Activated CD4-positive, alpha-beta T cell treated with anti-CD3 and anti-CD28 coated beads, Interleukin-10, Interleukin-2, amounts not matched to agents 100 ng/mL and 50 ng/mL, durations not matched to agents 16 hours and 8 hours (primary cell): ENCODE measurements at places on chromosomes 2 and 18.

DNA sequence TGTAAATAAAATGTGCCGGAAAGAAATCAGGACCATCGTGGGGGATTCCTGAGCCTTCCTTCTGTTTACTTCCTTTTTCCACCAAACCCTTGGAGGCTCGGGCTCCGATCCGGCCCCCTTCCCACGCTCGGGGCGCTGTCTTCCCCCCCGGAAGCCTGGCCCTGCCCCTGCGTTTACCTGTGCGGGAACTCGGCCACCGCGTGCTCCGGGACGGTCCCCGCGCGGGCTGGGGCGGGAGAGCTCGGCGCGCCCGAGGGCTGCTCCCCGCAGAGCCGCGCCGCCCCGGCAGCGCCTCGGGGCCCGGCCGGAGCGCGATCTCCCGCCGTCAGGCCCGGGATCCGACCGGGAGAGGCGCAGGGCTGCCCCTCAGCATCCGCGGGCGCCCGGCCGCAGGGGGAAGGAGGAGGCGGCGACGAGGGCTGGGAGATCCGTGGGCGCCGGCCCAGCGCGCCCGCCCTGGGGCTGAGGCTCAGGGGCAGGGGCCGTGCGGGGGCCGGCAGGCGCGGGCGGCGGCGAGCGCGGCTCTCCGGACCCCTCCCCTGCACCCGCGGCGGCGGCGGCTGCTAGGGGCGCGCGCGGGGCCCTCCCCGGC, 435 bp downstream of the ADCY3 start:
- peak; percentile 24 for DNase-seq

DNA sequence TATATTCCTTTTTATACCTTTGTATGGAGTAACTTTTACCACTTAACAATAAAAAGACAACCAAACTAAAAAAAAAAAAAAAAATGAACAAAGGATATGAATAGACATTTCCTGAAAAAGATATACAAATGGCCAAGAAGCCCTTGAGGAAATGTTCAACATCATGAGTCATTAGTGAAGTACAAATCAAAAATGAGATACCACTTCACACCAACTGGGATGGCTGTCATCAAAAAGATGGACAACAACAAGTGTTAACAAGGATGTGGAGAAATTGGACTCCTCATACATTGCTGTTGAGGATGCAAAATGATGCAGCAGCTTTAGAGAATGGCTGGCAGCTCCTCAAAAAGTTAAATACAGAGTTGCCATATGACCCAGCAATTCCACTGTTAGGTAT, 22.6 kb upstream of the SCYGR2 start:
- no peak for DNase-seq

DNA sequence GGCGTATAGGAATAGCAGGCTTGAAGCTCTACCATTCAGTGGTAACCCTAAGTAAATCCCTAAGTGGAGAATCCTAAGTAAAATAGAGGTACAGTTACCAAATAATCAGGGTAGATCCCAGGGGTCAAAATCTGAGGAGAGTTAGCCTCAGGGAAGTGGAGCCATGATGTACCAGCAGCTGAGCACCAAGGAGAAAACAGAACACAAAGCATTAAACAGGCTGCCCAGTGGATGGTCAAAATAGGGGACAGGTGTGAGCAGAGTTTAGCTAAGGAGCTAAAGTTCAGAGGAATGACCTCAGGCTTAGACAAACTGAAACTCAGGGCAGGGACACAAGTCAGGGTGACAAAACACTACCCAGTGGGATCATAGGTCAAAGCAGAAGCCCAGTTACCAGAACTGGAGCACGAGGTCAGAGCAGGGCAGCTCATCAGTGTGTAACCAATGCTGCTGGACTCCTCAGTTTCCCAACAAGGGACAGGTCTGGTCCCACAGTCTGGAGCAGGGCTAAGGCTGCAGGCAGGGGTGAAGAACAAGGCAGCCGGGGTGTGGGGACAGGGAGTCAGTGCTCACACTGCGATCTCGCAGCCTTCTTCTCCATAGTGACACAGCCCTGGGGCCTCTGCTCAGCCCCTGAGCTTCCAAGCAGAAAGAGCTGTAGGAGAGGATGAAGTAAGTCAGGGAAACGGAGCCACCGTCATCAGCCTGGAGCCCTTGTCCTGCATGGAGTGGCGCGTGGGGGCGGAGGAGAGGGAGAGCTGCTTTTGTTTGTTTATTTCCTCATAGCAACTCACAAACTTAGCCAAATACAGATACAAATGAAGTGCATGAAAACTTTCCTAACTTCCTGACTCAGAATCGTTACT, 264.0 kb downstream of the MREG start:
- DNase-seq: no peak

DNA sequence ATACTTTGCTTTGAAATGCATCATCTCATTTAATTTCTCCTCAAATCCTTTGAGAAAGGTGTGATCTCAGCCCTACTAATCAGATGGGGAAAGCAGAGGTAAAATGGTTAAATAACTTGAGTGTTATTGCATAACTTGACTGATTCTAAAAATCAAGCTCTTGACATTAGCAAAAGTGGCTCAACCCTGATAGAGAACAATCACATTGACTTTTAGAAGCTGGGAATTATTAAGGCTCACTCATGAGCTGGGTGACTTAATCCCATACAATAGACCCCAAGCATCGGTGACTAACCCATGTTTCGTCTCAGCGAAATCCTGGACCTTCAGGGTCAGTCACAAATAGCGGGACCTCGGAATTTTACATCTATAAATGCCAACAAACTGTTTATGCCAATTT, 378.9 kb downstream of the NBAS start:
- DNase-seq: no peak

DNA sequence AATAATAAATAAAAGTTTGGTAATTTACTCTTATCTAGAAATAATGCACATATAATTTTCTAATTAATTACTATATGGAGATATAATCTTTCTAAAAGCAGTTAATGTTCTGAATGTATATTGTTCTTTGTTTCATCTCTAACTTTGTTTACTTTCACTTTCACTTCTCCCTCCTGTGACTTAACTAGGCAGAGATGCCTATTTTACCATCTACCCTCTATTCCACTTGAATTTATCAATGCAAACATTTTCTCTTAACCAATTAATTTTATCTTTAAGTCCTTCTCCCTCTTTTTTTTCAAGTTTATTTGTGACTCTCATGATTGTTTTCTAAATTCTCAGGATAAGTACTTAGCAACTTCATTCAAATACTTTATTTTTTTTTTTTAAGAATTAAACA, 55.1 kb upstream of the IL1RL1 start:
- DNase-seq: peak; percentile 26

GRCh38 chr2:3787768-3788167, 84.4 kb downstream of the DCDC2C start:
- DNase-seq: no peak

DNA sequence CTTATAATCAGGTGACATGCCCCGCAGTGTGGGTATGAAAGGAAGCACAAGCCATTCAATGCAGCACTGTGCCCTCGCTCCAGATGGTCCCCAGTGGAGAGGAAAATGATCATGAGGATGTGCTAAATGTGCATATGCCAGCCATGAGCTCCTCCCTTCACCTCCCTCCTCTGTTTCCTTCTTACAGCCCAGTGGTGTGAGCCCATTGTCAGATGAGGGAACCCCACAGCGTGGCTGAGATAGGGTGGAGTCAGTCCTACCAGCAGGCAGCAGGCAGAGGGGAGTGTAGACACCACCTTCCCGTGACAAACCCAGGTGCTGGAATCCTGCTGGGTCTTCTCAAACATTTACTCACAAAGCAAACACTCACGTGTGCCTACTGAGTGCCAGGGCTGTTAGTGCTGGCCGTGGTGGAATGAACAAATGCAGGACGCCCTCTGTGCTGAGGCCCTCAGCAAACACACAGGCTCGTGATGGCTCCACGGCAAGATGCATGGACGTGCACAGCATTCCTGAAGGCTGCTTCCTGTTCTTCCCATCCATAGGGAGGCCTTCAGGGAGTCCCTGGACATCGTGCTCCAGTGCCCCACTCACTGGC, 181.7 kb upstream of the TPO start:
- no peak for DNase-seq

DNA sequence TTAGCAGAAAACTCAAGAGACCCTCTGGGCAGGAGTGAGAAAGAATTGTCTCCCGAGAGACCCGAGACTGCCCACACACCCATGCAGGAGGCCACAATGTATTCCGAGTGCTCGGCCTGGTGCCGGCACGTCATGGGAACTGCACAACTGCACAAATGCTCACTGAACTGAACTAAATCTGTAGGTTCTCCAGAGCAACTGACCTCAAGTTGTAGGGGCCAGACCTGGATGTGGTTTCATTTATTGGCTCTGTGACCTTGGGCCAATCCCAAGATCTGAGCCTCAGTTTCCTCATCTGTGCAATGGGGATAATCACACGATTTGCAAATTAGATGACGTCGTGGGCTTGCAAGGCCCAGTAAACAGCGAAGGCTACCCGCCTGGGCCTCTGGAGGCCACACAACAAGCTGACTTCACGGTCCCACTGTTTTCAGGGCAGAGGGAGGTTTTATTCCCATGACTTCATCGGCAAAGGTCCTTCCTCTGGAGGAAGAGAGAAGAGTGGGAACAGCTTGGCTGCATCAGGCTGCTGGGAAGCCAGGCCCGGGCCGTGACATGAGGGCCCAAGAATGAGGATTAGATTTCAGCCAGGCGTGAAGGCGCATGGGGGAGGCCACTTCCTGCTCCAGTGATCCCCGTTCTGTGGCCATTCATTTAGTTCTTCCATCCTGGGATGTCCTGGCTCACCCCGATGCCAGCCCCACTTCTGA, 3.6 kb upstream of the ERFE start:
- no peak for DNase-seq

DNA sequence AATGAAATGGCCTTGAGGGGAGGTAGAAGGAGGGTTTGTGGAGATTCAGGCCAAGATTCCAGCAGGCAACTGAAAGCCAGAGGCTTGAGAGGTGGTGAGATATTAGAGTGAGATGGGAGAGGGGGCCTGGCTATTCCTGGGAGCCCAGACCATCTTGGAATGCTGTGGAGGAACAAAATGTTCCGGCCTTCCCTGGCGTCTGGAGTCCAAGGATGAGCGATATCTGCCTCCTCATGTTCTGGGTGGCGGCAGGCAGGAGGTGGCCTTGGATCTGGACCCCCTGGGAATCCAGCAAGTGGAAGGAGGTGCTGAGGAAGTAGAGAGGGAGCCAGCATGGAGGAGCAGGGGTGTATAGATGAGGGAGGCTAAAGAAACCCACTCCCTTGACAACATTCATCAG, 335.9 kb downstream of the CYP26B1 start:
- DNase-seq: no peak

DNA sequence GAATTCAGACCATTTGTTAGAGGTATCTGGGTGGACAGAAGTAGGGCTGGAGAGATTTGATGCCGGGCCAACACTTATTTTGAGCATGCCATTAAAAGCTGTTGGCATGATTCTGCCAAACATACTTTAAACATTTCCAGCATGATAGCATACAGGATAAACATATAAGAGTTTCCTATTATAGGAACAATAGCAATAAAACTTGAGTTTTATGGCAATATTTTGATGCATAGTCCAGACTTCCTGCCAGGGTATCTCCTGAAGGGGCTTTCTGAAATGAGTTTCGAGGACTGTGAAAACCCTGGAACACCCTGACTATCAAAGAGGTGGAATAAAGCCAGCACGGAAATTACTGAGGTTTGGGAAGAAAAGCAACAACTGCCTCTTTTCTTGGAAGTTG, 1398.0 kb upstream of the NXPH2 start:
- no peak for DNase-seq

DNA sequence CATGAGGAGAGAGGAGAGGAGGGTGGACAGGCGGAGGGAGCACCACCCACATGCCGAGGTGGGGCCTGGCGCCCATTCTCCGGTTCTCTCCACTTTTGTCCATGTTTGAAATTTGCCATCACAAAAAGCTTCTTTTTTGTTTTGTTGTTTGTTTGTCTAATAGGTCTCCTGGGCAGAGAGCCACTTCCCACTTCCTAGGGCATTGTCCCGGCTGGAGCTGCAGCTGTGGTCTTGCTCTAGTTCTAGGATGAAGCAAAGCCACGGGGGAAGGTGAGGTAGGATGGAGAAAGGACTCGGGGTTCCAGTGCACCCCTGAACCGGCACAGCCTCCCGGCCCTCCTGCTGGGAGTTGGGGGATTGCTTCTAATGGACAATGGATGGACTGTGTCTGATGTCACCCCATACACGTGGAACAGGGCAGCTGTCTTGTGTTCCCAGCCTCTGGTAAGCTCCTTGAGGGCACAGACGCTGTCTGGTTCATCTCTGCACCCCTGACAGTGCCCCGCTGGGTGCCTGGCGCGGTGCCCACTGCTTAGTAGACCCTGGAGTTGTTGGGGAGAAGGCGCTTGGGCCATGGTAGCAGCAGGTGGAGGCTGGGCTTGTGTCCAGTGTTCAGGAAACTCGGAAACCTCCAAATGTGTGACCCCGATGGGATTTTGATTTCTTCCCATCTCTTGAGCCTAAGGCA, 278.4 kb downstream of the NDUFA10 start:
- DNase-seq: no peak

GRCh38 chr2:101140237-101140636, 10.9 kb downstream of the TBC1D8 start:
- DNase-seq: no peak

GRCh38 chr2:8872821-8873432, 35.5 kb upstream of the KIDINS220 start:
- peak; percentile 41 for DNase-seq
